Fibroblast of upper back skin (primary cell): ENCODE measurements at places on chromosomes 6 and 20.

DNA sequence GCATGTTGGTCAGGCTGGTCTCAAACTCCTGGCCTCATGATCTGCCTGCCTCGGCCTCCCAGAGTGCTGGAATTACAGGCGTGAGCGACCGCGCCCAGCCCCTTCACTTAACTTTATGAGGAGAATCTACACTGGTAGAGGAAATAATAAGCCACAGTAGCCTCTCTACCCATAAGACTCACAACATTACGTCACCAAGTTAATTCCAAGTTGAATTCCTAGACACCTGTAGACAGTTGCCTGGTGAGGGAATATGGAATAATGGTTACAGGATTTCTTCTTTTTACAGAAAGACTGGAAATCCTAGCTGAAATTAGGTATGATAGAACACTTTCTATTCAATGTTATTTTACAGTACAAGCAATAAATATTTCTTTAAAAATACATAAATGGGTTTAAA lies 854.5 kb upstream of the EYS start:
- no peak for DNase-seq

- DNase-seq = peak; percentile 96
These were observed 63.5 kb downstream of the THBS2 start for GRCh38 chr6:169190144-169190584.

DNA sequence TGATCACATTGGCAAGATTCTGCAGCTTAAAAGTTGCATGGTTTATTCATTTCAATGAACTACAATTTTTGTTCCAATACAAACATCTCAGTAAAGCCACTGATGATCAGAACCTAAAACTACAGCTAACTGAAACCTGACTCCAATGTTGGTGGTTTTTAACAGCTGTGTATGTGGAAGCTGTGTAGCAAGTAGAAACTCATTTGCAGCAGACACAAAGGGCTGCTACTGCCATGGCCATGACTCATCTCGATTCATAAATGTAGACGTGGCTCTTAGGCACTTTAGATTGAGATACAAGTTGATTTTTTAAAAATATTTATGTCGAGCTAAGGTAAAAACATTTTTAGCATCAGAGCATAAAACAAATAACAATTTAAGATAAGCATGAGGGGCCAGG lies 19.5 kb upstream of the MAP3K4 start:
- peak; percentile 96 for DNase-seq

GRCh38 chr20:51026269-51026668 lies 3.4 kb upstream of the KCNG1 start:
- no peak for DNase-seq

DNA sequence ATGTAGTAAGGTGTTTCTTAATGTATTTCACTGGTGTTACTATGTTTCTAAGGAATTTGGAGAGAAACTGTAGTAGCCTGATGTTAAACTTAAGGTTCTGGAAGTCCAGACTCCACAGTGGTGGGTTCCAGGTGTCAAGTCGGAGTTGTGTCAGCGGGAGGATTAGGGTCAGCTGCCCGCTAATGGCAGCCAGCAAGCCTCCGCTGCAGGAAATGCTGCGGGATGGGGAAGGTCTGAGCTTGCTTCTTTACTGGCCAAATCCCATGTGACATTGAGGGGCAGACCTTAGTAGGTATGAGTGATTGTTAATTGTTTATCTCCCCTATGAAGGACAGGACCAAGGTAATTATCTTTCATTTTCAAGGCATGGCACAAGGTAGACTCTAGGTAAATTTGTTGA lies 3.7 kb upstream of the ARID1B start:
- no peak for DNase-seq

- no peak for DNase-seq
These were observed 65.5 kb upstream of the BTN3A2 start for GRCh38 chr6:26299286-26300042.

- no peak for DNase-seq
These were observed 103.0 kb downstream of the DLL1 start for GRCh38 chr6:170187669-170188566.

GRCh38 chr6:118743746-118744145 lies 92.4 kb upstream of the CEP85L start:
- peak; percentile 54 for DNase-seq

DNA sequence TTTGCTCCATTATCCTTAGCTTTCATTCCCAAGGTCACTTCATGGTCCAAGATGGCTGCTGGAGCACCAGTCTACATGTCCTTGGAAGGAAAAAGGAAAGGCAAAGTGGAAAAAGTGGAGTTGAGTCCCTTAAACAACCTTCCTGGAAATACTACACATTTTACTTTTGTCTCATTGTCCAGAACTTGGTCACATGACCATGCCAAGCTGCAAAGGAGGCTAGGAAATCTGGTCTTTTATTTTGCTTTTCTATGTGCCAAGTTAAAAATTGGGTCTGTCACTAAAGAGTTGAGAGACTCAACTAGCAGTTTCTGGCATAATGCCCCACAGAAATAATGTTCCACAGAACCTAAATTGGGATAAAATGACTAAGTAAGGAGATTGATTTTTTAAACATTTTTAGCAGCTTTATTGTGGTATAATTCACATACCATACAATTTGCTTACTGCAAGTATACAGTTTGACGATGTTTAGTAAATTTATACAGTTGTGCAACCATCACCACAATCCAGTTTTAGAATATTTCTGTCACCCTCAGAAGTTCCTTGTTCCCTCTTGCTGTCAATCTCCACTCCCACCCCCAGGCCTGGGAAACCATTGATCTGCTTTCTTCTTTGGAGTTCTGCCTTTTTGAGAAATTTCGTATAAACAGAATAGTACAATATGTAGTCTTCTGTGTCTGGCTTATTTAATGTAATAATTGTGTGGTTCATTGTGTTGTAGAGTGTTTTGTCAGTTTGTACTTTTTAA lies 5.6 kb upstream of the CHD6 start:
- DNase-seq = no peak

- peak; percentile 32 for DNase-seq
These were observed 482 bp downstream of the DDR1 start for GRCh38 chr6:30884521-30885480.

DNA sequence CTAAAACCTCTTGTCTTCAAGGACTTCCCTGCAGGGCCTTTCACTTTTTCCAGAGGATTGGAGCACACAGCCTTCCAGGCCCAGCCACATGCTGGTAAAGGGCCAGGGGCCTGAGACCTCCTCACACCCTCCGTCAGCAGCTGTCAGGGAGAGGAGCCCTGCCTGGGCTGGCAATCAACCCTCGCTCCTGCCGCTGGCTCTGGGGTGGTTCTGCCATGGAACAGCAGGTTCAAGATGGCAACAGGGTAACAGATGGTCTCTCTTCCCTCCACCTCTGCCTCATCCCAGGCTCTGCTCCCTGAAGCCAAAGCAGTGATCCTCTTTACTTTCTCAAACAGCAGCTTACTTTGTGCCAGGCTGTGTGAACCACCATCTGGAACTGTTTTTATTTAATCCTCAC lies 23.8 kb downstream of the PCNA start:
- no peak for DNase-seq

DNA sequence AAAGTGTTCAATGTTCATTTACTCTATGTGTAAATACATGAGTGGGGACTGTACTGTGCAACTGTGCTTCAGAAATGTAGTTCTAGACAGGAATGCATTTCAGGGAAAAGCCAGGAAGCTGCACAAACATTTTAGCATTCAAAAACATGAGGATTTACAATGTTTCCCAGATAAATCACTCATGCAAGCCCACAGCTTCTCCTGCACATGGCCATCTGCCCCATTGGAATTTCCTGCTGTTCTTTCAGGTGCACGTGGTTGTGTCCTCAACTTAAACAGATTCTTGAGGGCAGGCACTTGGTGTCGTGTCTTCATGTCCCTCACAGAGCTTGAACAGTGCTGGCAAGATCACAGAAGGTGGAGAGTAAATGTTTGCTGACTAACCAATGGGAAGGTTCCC lies 101.5 kb downstream of the UNC5CL start:
- DNase-seq = peak; percentile 67

- DNase-seq = peak; percentile 11
These were observed 107.4 kb upstream of the TENT5A start for GRCh38 chr6:81859884-81860283.

GRCh38 chr20:36128463-36129159 lies 25.9 kb upstream of the EPB41L1 start:
- peak; percentile 61 for DNase-seq

DNA sequence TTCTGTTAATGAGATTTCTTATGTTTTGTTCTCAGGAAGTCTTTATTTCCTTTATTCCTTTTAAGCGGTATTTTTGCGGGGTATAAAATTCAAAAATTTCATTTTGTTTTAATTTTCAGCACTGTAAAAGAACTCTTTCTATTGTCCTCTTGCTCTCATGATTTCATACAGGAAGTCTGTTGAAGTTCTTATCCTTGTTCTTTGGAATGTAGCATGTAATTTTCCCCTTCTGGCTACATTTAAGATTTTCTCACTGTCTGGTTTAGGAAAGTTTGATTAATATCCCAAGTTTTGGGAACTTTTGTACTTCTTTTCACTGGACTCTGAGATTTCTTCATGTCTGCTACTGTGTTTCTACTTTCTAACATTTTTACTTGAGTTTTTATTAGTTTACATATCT lies 581.4 kb upstream of the GJE1 start:
- no peak for DNase-seq

DNA sequence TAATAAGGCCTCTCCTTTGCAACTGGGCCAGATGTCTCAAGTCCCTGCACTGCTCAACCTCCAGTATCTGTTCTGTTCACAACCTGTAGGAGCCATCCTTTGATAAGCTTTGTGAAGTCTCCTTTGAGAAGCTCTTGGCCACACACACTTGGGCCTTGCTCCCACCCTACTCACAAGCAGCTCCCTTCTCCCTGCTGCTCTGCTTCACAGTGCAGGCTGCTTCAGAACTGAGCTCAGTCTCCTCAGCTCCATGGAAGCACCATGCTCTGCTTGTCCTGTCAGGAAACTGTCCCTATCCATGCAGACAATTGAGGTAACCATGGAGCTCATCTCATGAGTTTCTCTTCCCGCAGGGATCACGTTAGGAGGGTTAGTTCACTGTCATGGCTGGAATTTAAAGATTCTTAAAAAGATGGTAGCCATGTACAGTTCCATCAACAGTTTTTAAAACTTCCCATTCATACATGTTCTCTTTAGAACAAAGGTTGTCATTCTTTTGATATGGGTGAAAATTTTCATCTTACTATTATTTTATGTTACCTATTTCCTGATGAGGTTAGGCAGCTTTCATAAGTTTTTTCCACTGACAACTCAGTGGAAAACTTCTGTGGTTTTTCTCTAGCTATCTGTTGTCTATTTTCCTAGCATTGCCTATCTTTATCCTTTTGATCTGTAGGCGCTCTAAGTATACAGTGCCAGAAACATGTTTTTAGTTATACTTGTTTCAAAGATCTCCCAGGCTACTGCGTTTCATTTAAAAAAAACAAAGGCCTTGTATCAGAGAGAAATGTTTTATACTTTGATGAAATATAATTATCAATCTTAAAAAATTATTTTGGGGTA lies 62.6 kb downstream of the AK9 start:
- no peak for DNase-seq

- DNase-seq = no peak
These were observed 241.1 kb downstream of the PREX1 start for GRCh38 chr20:48586730-48587129.
